ENCODE measurements at places on chromosomes 6 and 20.

- no peak for DNase-seq
Observed at GRCh38 chr6:27168586-27169443, 78.7 kb upstream of the PRSS16 start.

DNA sequence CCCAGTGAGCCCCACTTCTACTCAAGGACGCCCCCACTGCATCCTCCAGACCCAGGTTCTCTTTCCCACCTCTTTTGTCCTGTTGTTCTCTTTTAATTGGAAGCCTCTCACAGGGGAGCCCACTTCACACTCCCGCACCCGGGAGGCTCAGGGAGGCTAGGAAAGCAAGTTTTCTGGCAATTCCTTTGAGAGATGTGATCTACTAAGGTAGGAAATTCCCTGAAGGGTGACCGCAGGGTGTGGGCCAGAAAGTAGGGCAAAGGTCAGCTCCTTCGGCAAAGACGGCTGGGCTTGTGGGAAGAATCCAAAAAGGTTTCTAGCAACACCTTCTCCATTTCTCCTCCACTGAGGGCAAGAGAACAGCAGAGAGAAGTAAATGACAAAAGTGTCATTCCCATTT lies 98.1 kb upstream of the PTPN1 start:
- no peak for DNase-seq

- no peak for DNase-seq
Observed at GRCh38 chr6:161010418-161010817, 18.8 kb downstream of the MAP3K4 start.

DNA sequence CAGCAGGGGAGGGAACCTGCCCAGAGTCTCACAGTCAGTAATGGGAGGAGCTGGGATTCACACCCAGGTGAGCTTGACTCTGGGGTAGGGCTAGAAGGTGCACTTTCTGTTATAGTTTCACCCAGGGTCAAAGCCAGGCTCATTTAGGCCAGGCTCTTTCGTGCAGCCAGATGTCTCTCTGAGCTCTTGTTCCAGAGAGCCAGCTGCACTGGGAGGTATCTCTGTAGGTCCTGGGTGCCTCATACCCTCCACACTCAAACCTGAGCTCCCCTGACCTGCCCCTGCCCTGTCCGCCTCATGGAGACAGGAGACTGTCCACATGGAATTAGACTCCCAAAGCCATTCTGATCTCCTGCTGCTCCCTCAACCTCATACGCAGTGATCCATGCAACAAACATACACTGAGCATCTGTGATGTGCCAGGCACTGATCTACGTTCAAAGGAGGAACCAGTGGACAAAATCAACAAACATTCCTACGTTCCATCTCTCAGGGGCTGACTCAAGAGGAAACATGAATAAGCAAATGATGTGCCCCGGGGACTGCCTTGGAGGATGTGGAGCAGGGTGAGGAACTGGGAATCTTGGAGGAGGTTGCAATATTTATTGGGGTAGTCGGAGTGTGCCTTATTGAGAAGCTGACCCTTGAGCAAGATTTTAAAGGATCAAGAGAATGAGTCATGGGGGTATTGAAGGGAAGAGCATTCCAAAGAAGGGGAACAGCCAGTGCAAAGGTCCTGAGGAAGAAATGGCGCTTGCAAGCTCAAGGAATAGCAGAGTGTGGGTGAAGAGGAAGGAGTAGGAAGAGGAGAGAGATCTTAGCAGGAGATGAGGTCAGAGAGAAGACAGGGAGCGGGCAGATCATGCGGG lies 71.3 kb upstream of the TOX2 start:
- no peak for DNase-seq

DNA sequence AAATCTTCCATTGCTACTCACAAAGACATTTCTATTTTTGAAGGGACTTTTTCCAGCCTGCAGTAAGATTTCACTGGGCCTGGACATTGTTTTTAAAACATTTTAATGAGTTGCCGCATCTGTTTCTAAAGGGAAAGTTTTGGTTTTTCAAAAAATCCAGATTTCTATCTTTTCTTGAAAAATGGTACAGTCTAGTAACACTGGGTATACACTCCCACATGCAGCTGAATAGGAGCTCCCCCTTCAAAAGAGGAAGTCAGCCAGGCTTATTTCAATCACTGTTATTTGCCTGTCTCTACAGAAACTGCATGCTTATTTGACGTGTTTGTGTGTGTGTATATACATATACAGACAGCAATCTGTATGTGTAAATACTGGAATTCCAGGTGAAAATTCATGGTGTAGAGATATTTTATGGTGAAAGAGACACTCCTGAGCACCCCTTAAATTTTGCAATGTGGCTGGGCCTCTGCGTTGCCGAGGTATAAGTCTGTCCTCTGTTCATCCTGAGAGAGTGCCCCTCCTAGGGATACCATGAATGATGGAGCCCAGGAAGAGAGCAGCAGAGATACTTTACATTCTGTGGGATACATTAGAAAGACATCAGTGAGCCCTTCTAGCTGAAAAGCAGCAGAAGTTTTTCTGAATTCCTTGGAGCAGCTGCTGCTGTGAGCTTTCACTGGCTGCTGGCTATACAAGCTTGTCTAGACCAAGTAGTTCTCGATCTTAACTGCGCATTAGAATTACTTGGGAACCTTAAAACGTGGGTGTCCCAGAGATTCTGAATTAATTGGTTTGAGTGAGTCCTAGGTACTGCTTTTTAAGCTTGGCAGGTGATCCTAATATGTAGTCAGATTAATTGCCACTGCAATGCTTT lies 12.0 kb upstream of the ABRACL start:
- DNase-seq, result no peak

DNA sequence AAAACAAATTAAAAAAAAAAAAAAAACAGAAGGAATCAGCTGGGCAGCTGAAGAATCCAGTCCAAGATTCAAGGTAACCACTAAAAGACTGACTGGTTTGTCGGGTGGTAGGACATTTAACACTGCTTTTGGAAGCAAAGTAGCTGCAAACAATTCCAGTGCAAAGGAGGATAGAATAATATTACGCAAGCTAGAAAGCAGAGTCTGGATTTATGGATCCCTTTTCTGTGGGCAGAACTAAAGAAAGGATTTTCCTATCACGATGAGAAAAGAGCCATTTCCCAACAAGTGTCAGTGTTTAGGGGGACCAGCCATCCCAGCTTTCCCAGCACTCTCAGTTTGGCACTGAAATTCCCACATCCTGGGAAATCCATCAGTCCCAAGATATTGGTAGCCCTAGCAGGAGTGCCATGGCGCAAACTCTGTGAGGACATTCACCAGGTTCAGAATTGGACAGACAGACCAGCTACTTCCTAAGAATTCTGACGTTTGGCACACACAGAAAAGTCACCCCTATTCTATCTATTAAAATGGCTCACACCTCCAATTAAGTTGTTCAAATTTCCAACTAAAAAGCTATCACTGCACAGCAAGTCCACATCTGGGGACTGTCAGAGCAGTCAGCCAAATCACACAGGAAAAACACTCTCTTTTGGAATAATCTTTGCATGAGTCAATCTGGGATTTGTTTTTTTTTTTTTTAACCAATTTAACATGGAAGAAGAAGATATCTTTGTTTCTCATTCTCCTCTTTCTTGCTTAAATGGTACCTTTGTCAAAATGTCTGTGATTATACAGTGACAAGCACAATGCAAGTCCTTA lies 356.8 kb upstream of the ARID1B start:
- DNase-seq, result no peak

- DNase-seq, result no peak
Observed at GRCh38 chr6:158772172-158772571, 47.0 kb downstream of the EZR start.

DNA sequence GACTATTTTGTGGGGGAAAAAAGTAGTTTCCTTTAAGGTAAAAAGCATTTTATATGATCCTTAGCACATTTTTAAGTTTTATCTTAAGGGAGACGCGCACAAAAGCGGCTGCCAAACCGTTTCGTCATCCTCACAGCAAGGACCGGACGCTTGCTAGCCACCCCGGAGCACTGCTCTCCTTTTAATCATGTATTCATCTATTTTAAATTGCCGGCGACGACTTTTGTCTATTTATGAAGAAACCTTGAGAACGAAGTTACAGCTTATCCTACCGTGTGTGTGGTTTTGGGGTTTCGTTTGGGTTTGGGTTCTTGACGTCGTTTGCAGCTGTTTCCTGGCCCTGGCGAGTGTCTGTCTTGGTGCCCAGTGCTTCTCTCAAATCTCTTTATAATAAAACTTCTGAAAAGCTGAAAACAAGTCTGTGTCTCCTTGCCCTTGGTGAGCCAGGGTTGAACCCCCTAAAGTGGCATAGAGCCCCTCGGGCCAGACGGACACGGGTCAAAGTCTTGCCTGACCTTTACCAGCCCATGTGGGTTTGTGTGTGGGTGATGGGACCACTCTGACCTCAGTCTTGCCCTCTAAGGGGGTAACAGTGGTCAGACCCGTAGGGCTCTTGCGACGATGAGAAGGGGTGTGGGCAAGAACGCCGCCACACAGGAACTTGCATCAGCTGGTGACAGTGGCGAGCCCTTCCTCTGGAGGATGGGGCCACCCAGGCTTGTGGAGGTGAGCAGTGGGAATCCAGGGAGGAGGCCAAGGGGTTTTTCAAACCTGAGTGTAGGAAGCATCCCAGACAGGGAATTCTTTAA lies 117.6 kb downstream of the JPH2 start:
- DNase-seq, result no peak

- DNase-seq, result no peak
Observed at GRCh38 chr20:25257130-25257529, 9.2 kb downstream of the PYGB start.

GRCh38 chr6:143513410-143513809 lies 1.9 kb upstream of the FUCA2 start:
- DNase-seq, result no peak
